ENCODE measurements at places on chromosomes 12 and 14. TPM values are rescaled to one million over a fixed set of nuclear protein-coding genes. Genes with fewer than 3 reads are reported as not detected.

DNA sequence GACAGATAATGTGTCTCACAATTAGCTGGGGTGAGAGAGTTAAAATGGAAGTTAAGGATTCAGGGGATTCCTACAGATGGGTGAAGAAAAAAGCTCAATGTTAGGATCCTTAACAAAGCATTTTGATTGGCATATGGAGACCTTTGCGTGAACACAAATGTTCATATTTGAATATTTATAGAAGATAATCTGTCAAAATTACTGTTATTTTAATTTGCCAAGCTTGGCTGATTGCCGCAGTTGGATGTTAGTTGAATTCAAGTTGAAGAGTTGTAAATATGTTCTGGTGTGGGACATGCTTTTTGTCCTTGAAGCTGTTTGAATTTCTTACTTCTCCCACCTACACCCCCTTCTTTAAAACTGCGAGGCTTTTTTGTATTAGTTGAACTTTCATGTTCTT lies 91.2 kb downstream of the FUT8 start:
- H3K27me3 ChIP-seq = no peaks in the 10 kb centered on the region
- no peak for DNase-seq
- H3K27ac ChIP-seq = no peak overlapping the region
- H3K4me3 ChIP-seq = no peak overlapping the region

- peaks cover 5% of the 10 kb centered on the region for H3K4me1 ChIP-seq
- no peak overlapping the region for H3K4me3 ChIP-seq
- no peak overlapping the region for H3K27ac ChIP-seq
- H3K27me3 ChIP-seq = peaks cover 55% of the 10 kb centered on the region
- no peak for DNase-seq
These were observed 2.3 kb upstream of the NEUROD4 start for GRCh38 chr12:55017416-55017925.

- DNase-seq = no peak
- no peaks in the 10 kb centered on the region for H3K27me3 ChIP-seq
- no peak overlapping the region for H3K4me3 ChIP-seq
- peaks cover 35% of the 10 kb centered on the region for H3K36me3 ChIP-seq
- peaks cover 7% of the 10 kb centered on the region for H3K4me1 ChIP-seq
These were observed 54.9 kb downstream of the SLC16A7 start for GRCh38 chr12:59650588-59651228.

- peaks cover 8% of the 10 kb centered on the region for H3K4me1 ChIP-seq
- peaks cover 11% of the 10 kb centered on the region for H3K27me3 ChIP-seq
- peaks cover 29% of the 10 kb centered on the region for H3K36me3 ChIP-seq
- no peak for DNase-seq
- no peak overlapping the region for H3K27ac ChIP-seq
These were observed 1.0 kb upstream of the SINHCAF start for GRCh38 chr12:31326736-31327659.

DNA sequence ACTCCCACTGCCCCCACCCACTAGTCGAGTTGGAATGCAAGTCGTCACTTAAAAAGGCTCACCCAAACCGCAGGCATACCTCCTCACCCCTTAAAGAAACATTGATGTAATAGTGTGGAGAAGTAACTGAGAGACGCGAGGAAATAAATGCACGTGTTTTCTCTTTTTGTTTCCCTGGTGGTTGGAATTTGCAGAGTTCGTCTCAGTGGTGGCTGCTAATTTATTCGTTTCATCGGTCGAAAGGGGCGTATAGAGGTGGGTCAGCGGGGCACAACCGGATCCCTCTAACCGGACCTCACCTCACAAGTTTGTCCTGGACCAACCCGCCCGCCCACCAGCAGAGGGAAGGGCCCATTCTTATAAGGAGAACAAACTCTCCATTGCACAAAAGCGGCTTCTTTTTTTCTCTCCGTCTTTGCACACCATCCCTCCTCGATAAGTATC lies 5.0 kb upstream of the NPAS3 start:
- no peak for DNase-seq
- H3K4me1 ChIP-seq = peaks cover 2% of the 10 kb centered on the region
- no peak overlapping the region for H3K4me3 ChIP-seq
- no peak overlapping the region for H3K27ac ChIP-seq
- H3K27me3 ChIP-seq = peaks cover 66% of the 10 kb centered on the region
- H3K36me3 ChIP-seq = no peaks in the 10 kb centered on the region

The KRT74 gene
- total RNA-seq = not detected

The CDCA3 gene
- 42.1 TPM for total RNA-seq

- no peak for DNase-seq
- H3K27ac ChIP-seq = no peak overlapping the region
- H3K36me3 ChIP-seq = no peaks in the 10 kb centered on the region
- peak overlapping the region; percentile 69 for H3K4me3 ChIP-seq
- peaks cover 73% of the 10 kb centered on the region for H3K27me3 ChIP-seq
These were observed 1.4 kb upstream of the FOXN4 start for GRCh38 chr12:109310247-109311125.

DNA sequence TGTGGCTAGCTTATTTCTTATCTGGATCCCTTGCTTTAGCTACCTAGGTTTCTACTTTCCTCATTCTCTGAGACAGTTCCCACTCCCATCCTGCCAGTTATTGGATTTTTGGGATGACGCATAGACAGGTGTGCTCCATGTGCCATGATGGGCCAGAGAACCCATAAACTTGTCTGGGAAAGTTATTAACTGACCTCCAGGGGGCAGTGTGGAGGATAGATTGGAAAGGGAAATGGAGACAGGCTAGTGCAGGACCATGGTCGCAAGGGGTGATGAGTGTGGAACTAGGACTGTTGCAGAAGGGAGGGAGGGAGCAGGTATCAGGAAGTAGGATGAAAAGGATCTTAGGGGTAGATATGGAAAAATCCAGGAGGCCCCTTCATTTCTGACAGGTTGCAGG lies 80.3 kb downstream of the ESRRB start:
- H3K36me3 ChIP-seq = no peaks in the 10 kb centered on the region
- H3K27me3 ChIP-seq = peaks cover 8% of the 10 kb centered on the region

DNA sequence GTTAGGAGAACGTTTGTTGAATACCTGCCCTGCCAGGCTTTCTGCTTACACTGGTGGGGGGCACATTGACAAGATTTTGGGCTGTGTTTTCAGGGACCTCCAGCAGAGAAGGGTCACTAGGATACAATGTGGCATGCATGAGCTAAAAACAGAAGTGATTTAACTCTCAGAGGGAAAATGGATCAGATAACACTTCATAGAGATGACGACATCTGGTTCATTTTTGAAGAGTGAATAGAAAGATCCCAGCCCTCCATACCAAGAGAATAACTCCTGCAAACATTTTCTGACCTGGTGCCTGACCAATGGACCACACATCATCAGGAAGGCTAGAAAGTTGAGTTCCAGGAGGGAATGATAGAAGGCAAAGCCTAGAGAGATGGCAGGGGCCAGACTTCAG lies 33.7 kb downstream of the CKB start:
- no peaks in the 10 kb centered on the region for H3K27me3 ChIP-seq
- no peaks in the 10 kb centered on the region for H3K4me1 ChIP-seq
- H3K27ac ChIP-seq = no peak overlapping the region
- peaks cover 34% of the 10 kb centered on the region for H3K36me3 ChIP-seq
- no peak overlapping the region for H3K4me3 ChIP-seq

The FAM161B gene
- 0.57 TPM for total RNA-seq

The GRIP1 gene
- total RNA-seq = not detected

GRCh38 chr12:22626406-22626805 lies 1.4 kb downstream of the ETNK1 start:
- peak overlapping the region; percentile 89 for H3K27ac ChIP-seq
- H3K27me3 ChIP-seq = peaks cover 10% of the 10 kb centered on the region
- H3K36me3 ChIP-seq = peaks cover 32% of the 10 kb centered on the region
- DNase-seq = no peak

DNA sequence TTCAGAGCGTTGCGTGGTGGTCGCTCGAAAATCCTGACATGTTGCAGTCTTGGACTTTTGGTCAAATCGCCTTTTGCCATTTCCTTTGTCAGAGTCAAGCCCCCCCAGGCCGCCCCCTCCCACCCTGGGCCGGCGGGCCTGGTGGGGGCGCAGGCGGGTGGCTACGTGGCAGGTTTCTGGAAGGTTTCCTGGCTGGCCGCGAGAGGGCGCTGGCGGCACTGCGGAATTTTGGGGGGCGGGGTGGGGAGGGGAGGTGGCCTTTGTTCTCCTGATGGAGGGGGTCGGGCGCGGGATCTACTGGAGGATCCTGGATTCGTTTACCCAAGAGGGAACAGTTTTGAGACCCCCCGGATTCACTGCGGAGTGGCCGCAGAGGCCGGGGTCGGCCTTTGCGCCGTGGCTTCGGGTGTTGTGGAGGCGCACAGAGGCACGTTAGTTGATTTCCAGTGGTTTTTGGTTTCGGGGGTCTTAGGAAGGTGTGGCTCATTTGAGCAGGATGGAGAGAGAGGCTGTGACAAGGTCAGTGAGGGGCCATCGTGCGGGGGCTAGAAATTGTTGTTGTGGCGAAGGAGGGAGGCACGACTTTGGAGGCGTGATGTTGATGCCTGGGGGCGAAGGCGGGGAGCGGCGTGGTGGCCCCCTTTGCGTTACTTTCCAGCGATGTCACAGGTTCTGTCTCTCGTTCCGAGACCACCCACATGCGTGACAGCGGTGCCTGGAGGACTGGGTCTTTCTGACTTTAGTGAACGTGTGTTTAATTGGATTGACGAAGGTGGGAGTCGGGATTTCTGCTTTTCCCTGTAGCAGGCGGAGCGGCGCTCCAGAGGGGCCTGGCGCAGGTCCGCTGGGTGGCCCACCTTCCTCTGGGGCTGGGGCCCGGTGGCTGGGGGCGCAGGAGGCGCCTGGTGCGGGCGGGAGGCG lies 1.4 kb downstream of the MEG3 start:
- H3K27ac ChIP-seq = no peak overlapping the region
- no peaks in the 10 kb centered on the region for H3K36me3 ChIP-seq
- H3K4me3 ChIP-seq = no peak overlapping the region

DNA sequence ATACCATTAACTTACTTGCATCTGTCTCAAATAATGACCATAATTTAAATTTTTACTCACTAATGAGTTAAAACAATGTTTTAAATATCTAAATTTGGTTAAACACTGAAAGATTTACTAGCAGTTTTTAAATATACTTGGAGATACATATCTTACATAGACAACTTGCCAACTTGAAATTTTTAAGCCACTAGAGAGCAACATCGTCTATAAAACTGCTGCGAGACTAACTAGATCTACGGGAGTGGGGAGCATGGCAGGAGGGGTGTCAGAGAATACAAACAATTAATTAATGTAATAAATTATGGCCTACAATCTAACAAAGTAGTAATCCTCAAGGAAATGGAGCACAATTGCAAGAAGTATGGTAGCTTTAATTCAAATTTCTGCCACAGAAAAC lies 120.4 kb downstream of the LRRIQ1 start:
- no peaks in the 10 kb centered on the region for H3K36me3 ChIP-seq
- H3K27me3 ChIP-seq = no peaks in the 10 kb centered on the region
- H3K4me1 ChIP-seq = no peaks in the 10 kb centered on the region

DNA sequence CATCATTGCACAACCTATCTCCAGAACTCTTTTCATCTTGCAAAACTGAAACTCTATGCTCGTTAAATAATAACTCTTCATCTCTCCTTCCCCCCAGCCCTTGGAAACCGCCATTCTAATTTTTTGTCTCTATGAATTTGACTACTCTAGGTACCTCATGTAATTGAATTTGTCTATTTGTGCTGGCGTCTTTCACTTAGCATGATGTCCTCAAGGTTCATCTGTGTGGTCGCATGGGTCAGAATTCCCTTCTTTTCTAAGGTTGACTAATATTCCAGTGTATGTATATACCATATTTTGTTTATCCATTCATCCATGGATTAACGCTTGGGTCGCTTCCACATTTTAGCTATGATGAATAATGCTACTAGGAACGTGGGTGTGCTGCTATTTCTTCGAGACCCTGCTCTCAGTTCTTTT lies 80.1 kb downstream of the PLXNC1 start:
- peaks cover 53% of the 10 kb centered on the region for H3K36me3 ChIP-seq
- DNase-seq = no peak
- no peak overlapping the region for H3K27ac ChIP-seq
- no peaks in the 10 kb centered on the region for H3K27me3 ChIP-seq

DNA sequence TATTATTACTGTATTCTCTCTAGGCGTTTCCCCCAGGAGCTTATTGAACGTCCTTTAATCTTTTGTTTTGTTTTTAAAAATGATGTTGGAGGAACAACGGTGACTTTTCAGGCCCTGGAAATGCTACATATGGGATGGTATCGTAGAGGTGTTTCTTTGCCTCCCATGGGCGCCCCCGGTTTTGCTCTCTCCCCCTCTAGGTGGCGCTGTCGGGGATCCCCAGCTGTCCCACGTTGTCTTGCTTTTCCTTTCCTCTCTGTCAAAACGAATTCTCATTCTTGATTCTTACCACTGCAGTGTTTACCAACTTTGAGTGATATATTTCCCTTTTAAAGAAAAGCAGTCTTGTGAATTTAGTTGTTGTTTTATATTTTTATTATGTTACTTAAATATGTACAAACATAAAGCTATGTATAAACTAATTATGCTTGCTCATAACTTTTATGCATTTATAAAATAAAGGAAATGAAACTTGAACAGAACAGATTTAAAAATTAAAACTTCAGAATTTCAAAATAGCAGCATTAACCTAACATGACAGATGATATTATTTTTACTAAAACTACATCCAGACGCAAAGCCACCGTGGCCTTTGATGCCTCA lies 171.9 kb downstream of the RGS6 start:
- no peak overlapping the region for H3K4me3 ChIP-seq
- no peaks in the 10 kb centered on the region for H3K4me1 ChIP-seq
- peak; percentile 15 for DNase-seq
- H3K27me3 ChIP-seq = peaks cover 48% of the 10 kb centered on the region

The GYS2 gene
- total RNA-seq = 0.07 TPM

DNA sequence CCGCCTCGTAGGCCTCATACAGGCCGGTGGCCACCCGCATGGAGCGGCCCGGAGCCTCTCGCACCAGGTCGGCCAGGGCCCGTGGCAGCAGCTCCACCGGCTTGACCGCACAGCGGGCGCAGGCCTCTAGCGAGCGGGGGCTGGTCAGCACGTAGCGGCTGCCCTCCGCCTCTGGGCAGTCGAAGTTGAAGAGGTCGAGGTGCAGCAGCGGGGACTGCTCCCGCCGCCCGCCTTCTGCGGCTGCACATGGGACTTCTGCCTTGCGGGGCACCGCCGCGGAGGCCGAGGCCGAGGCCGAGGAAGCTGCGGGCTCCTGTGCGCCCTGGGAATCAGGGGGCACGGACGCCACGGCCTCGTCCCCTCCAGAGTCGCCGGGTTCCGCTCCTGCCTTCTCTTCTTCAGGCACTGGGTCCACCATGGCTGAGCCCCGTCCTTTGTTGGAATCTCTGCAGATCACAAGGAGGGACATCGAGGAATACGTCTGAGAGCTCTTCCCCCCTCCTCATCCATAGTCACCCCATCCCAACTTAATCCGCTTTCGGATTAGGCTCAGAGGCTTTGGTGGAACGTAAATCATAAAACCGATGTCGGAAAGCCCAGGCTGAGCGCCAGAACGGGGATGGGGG lies 1.4 kb downstream of the CCDC177 start:
- no peak for DNase-seq
- H3K27ac ChIP-seq = no peak overlapping the region
- peak overlapping the region; percentile 26 for H3K4me3 ChIP-seq
- H3K27me3 ChIP-seq = peaks cover 60% of the 10 kb centered on the region

DNA sequence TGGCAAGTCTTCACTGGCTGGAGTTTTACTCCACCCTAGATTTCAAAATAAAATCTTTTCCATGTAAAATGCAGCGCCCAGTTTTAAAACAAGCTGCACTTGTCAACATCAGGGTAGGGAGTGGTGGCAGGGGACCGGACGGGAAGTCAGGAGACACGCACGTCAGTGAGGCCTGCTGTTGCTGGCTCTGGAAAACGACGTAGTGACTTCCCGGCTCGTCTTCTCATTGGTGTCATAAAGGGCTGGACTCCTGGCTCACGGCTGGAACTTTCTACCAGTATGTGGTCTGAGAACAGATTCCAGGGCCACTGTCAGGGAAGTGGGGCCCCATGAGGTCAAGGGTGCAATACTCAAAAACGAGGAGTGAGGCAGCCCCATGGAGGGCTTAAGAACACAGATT lies 64.2 kb upstream of the FOXN3 start:
- peaks cover 19% of the 10 kb centered on the region for H3K4me1 ChIP-seq
- H3K36me3 ChIP-seq = peaks cover 50% of the 10 kb centered on the region
- no peak overlapping the region for H3K27ac ChIP-seq
- H3K27me3 ChIP-seq = no peaks in the 10 kb centered on the region
- H3K4me3 ChIP-seq = no peak overlapping the region
